SIG-M5 (cell line): ENCODE measurements at places on chromosomes 1 and 21.

GRCh38 chr1:179978199-179979079 lies 23.8 kb downstream of the CEP350 start:
- no peak for DNase-seq

DNA sequence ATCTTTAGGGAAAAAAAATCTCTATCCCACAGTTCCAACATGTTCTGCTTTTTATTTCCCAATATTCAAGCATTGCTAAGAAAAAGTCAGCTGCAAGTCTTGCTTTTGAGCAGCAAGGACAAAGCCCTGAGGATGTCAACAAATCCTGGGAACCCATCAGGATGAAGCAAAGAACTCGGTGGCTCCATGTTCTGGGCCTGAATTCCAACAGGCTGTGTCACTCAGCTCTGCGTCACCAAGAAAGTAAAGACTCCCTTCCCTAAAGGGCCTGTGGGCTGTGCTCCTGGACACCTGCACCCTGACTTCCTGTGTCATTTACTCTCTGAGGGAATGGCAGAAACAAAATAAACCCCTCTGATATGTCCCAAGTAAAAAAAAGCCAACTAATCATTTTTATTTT lies 95.5 kb downstream of the TIAM1 start:
- no peak for DNase-seq

- DNase-seq, result no peak
Observed at GRCh38 chr1:56547473-56547872, 31.9 kb downstream of the PLPP3 start.

- no peak for DNase-seq
Observed at GRCh38 chr1:86155051-86155806, 1.3 kb downstream of the COL24A1 start.

- DNase-seq, result no peak
Observed at GRCh38 chr21:16588433-16588860, 858.7 kb downstream of the USP25 start.

GRCh38 chr1:154574716-154575115 lies 7.1 kb downstream of the CHRNB2 start:
- DNase-seq, result no peak

DNA sequence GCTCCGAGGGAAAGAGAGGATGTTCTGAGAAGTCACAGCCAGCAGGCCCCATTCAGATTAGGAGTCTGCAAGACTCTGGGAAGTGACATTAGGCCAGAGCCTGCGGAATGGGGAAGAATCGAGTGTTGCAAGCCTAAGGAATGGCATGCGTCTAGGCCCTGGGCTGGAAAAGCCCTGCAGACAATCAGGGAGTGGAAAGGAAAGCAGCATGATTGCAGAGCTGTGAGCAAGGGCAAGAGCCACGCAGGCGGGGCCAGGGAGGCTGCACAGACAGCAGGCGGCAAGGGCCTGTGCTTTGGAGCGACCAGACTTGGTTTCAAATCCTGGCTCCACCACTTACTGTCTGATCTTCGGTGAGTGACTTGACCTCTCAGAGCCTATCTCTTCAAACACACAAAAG lies 118.2 kb downstream of the RRAGC start:
- no peak for DNase-seq

DNA sequence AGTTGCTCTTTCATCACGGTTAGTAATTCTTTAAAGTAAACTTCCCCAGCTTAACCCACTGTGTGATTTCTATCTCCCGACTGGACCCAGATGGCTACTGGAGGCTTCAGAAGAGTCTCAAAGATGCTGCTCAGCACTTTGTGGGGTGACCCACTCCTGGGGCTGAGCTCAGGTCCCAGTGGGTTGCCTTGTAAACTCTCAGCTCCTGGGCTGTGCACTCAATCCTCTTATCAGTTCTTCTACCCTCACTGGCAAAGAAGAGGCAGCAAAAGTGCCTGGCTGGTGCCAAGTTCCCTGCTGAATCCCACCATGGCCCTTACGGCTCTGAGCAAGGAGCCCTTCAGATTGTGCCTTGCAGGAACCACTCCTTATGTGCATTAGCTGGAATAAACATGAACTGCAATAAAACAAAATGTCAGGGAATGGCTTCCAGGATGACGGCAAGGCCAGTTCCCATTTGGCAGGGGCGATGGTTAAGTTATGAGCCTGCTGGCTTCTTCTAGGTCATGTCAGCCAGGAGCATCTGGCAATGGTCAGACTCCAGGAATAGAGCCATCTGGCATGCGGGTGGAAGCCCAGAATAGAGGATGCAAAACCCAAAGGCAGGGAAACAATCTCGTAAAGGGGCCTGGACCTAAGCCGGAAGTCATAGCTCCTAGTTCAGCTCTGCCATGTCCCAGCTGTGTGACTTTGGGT lies 6.8 kb downstream of the MYOC start:
- DNase-seq, result no peak

DNA sequence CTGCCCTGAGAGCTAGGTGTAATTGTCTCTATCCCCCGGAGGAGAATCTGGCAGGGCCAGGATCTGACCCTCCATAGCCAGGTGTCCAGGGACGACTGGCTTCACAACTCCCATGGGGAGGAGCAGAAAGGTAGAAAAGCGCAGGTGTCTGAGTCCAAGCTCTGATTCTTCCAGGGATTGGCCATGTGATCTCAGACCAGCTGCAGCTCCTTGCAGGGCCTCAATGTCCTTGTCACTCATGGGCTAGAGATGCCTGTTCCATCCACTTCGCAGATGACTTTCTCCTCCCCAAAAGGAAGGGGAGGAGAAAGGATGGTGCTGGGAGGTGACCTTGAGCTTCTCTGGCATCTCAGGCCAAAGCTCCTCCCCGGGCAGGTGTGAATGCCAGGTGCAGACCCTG lies 22.7 kb downstream of the HSPG2 start:
- no peak for DNase-seq

GRCh38 chr1:119116725-119117124 lies 23.7 kb downstream of the WARS2 start:
- no peak for DNase-seq

- DNase-seq, result no peak
Observed at GRCh38 chr1:201495551-201496295, 11.2 kb downstream of the CSRP1 start.

DNA sequence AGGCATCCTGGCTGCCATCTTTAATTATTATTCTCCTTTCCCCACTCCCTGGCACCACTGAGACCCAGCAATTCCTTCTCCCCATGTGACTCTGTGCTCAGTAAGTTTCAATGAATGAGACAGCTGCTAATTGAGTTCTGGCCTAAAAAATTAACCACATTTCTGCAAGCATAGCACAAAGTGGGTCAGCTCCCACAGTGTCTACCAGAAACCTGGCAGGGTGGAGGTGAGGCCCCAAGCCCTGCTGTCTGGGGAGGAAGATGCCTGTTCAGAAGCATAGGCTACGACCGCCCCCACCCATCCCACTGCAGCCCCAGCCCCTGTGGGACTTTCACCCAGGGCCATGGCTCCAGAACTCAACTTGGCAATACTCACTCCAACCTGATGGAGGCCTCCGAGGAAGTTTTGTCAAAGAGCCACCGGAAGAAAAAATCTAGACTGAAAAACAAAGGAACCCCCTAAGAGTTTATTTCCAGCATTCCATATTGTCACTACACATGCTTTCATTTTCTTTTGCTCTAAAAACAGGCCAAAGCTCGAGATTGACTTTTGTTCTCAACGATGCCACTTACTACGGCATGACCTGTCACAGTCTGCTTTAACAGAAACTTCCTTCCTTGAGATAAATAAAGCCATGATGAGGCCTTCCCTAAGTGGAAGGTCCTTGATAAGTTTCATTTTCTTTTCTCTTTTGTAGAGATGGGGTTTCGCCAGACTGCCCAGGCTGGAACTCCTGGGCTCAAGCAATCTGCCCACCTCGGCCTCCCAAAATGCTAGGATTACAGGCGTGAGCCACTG lies 26.5 kb downstream of the TMEM63A start:
- no peak for DNase-seq

- no peak for DNase-seq
Observed at GRCh38 chr1:7743346-7743745, 27.8 kb upstream of the VAMP3 start.

GRCh38 chr1:157380523-157380922 lies 171.8 kb downstream of the FCRL5 start:
- no peak for DNase-seq

DNA sequence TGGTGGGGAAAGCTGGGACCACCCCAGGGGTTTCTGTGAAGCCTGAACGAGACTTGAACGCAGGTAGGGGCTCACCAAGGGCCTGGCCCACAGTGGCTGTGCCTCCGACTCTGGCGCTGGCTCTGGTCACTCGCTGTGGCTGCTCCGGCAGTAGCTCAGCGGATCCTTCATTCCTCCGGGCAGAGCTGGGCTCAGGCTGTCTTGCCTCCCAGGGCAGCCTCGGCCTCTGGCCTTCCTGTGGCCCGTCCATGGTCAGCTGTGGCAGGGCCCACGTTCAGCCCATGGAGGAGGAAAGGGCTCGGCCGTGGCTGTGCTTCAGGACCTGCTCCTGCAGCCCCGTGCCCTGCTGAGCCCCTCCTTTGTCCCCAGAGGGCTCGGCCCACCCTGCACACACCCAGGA lies 162.9 kb upstream of the C1orf174 start:
- no peak for DNase-seq

GRCh38 chr1:111756124-111756513 lies 418 bp downstream of the DDX20 start:
- no peak for DNase-seq

DNA sequence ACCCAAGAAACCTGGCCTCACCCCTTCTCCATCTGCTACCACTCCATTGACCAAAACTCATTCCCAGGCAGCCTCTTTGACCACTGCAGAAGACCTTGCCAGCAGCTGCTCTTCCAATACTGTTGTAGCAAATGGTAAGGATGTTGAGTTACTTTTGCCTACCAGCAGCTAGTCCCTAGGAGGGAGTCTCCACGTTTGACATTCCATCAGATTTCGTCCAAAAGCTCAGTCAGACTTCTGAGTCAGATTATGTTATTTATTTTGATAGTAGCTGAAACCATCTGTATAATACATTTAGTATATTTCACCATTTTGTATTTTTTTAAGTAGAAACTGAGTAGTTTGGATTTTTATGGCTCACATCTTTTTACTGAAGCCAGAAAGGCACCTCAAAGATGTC lies 51.5 kb upstream of the WNT2B start:
- no peak for DNase-seq

DNA sequence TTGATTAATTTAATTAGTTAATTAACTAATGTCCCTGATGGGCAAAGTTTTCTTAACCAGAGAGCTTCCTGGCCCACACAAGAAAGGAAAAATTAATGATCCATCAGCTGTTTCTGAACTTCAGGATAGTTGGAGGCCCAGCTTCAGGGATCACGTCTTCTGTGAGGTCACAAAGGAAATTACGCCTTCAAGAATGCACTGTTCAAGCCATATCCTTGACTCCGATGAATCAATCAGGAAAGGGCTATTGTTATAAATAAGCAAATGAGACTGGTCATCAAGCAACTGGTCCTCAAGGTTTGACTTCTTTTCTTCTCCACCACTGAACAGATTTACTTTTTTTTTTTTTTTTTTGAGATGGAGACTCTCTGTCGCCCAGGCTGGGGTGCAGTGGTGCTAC lies 40.6 kb downstream of the TCP10L start:
- DNase-seq, result no peak

DNA sequence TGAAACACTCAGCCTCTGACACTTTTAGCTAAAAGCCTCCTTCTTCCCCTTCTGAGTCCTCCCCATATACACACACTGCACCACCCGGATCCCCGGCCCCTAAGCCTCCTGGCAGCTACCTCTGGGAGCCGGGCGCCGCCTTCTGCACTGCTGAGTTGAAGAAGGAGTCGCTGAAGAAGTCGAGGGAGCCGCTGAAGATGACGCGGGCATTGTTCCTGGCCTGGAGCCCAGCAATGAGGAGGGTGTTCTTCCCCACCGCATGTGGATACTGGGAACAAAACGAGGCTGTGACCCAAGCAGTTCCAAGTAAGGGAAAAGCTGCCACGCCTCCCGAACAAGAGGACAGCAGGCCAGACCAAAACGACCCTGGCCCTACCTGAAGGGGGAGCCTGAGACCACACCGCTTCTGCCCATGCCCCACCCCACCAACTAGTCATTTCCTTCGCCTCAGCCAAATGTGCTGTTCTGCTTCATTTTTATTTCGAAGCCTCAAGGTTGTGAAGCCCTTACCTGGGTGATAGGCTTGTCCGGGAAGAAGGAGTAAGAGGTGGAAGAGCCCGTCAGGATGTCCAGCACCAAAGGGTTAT lies 7.0 kb downstream of the DDOST start:
- no peak for DNase-seq

GRCh38 chr1:184340984-184341383 lies 45.8 kb upstream of the C1orf21 start:
- no peak for DNase-seq

GRCh38 chr1:224080115-224080774 lies 33.7 kb upstream of the FBXO28 start:
- no peak for DNase-seq

DNA sequence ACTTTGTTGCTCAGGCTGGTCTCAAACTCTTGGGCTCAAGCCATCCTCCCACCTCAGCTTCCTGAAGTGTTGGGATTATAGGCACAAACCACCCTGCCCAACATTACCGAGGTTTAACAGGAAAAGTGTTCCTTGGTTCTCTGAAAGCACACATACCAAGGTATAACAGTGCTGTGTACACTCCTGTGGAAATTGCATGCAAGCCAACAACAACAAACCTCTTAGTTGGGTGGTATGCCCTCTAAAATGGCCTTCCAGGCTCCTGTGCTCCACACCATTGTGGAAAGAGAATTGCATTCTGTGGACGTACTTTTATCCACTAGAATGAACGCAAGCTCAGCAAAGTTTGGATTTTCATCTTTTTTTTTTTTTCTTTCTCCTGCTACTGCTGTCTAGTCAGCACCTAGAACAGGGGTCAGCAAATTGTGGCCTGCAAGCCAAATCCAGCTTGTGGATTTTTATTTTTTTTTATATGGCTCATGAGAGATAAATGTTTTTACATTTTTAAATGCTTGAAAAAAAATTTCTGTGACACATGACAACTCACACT lies 192.2 kb upstream of the TNR start:
- no peak for DNase-seq

GRCh38 chr21:37006486-37007291 lies at the start of gene RIPPLY3:
TSS of gene RIPPLY3 (plus strand) at chr21:37006702. CDS start at chr21:37006773, 71 bp downstream.
- DNase-seq, result no peak

DNA sequence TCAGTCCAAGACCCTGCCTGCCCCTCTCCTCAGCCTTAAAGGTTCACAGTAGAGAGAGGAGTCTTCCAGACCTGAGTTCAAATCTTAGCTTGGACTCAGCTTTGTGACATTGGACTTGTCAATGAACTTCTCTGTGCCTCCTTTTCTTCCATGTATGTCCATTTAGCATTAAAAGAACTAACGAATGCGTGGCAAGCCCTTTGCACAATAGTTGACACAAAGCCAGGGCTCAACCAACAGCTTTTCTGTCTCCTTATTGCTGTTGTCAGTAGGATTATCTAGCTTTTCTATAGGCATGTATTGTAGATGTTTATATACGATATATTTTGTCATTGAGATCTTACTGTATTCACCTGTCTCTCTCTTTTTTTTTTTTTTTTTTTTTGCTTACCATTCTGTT lies 450.8 kb downstream of the PTPRU start:
- DNase-seq, result no peak

DNA sequence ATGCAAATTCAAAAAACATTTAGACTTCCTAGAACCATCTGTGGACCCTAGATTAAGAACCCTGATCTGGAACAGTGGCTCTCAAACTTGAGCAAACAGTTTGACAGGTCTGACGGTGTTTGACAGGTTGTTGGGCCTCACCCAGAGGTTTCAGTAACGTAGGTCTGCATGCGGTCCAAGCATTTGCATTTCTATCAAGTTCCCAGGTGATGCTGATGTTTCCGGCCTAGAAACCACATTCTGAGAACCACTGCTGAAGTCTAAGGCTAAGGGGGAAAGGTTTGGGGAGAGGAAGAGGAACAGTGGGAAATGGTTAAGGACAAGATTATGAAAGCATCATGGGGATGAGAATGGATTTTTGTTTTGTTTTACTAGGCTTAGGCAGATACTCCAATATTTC lies 48.6 kb downstream of the MDM4 start:
- DNase-seq, result no peak
